Activated naive CD4-positive, alpha-beta T cell treated with anti-CD3 and anti-CD28 coated beads, Interleukin-2, amount 50 U/mL, for 72 hours (primary cell): ENCODE measurements at places on chromosomes 11 and 22. TPM values are rescaled to one million over a fixed set of nuclear protein-coding genes. Genes with fewer than 3 reads are reported as not detected.

HORMAD2 gene
- 0.27 TPM for total RNA-seq

SLCO2B1 gene
- total RNA-seq = not detected

- DNase-seq = no peak
These were observed 22.7 kb downstream of the OOSP3 start for GRCh38 chr11:59901306-59901705.

SDHAF2 gene
- total RNA-seq = 34.3 TPM

IGLL1 gene
- total RNA-seq = not detected

- no peak for DNase-seq
These were observed 88.0 kb upstream of the DBX1 start for GRCh38 chr11:20248121-20248772.

DNA sequence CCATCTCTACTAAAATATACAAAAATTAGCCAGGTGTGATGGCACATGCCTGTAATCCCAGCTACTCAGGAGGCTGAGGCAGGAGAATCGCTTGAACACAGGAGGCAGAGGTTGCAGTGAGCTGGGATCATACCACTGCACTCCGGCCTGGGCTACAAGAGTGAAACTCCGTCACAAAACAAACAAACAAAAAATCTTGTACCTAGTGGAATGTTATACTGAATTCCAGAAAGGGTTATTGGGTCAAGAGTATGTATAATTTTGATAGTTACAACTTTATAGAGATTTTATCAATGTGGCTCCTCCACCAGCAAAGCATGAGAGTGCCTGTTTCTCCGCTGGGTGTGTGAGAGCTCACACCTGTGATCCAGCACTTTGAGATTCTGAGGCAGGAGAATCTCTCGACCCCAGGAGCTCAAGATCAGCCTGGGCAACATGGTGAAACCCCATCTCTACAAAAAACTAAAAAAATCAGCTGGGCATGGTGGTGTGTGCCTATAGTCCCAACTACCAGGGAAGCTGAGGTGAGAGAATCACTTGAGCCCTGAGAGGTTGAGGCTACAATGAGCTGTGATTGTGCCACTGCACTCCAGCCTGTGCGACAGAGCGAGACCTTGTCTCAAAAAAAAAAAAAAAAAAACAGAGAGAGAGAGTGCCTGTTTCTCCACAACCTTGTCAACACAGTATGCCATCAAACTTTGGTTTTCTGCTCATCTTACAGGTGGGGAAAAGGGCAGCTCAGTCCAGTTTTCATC lies 12.7 kb upstream of the FOLR1 start:
- no peak for DNase-seq

GRCh38 chr22:23181721-23182308 lies 1.5 kb downstream of the BCR start:
- no peak for DNase-seq
